ENCODE measurements at places on chromosomes 3 and 15.

DNA sequence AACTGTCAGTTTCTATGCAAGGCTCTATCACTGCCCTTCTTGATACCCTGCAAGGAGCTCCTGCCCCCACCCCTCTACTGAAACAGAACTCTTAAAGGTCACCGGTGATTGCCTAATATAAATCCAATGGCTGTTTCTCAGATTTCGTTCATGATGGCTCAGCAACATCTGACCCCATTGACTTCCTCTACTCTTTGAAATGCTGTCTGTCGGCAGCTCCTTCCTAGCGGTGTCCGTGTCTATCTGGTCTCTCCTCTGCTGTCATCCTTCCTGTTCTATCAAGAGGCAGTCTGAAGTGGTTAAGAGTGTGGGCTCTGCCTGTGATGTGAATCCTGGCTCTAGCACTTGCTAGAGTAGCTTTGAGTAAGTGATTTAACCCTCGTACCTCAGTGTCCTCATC is 5.5 kb downstream of the TMEM266 start:
- no peak for DNase-seq

DNA sequence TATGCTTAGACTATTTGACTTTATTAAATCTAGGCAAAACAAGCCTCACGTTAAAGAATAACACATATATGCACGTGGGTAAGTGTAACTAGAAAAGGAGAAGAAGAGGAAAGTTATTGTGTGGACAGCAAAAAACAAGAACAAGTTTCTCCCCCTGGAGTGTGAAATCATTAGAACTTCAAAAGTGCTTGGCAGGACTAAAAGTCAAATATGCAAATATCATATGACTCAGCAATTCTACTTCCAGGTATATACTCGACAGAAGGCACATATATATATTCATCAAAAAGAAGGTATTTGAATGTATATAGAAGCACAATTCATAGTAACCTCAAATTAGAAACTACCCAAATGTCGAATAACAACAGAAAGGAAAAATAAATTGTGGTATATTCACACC is 68.9 kb upstream of the STXBP5L start:
- no peak for DNase-seq

DNA sequence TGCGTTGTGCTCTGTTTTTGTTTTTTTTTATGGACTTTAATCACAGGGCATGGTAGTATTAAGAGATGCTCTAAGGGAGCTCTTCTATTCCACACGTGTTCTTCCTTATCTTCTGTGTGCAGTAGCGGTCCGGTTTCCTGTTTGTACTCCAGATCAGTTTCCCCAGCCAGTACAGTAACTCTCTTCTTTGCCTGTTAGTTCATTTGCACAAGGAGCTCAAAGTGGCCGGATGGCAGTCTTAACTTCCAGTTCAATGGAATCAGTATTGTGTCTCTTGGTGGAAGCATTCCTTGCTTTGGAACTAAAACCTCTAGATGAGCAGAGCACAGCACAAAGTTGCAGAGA is 122.0 kb downstream of the KLF13 start:
- no peak for DNase-seq

GRCh38 chr3:141449424-141449823 is 37.4 kb upstream of the RASA2 start:
- DNase-seq, result no peak

DNA sequence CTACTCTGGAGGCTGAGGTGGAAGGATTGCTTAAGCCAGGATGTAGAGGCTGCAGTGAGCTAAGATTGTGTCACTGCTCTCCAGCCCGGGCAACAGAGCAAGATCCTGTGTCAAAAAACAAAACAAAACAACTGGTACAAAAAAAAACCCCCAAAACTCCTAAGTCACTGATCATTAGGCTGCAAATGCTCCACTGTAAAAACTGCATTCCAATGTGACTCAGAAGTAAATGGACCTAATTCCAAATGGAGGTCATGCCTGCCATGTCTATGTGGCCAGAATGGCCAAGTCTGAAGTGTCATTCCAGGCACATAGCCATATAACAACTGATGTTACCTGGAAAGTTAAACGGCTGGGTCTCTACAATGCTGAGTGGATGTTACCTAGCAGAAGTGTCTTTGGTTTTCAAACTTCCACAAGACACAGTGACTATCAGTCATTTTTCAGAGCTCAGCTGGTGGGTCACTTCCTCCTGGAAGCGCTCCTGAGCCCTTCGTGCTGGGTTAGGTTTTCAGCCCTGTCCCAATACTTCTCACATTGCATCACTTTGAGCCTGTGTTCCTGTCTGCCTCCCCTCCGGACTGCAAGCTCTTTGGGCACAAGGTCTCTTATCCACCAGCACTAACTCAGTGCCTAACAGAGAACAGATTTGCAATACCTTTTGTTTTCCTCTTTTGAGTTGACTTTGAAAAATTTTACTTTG is 10.6 kb downstream of the FSTL1 start:
- DNase-seq, result no peak

Data from NCI-H2081 treated with DMSO at 0.1 percent for 48 hours (cell line).